DMS79 (cell line): ENCODE measurements at places on chromosomes 16 and 17.

GRCh38 chr16:56931271-56931891 lies 561 bp upstream of the HERPUD1 start:
- DNase-seq: no peak

GRCh38 chr17:45335721-45336120 lies 18.9 kb upstream of the MAP3K14 start:
- no peak for DNase-seq

DNA sequence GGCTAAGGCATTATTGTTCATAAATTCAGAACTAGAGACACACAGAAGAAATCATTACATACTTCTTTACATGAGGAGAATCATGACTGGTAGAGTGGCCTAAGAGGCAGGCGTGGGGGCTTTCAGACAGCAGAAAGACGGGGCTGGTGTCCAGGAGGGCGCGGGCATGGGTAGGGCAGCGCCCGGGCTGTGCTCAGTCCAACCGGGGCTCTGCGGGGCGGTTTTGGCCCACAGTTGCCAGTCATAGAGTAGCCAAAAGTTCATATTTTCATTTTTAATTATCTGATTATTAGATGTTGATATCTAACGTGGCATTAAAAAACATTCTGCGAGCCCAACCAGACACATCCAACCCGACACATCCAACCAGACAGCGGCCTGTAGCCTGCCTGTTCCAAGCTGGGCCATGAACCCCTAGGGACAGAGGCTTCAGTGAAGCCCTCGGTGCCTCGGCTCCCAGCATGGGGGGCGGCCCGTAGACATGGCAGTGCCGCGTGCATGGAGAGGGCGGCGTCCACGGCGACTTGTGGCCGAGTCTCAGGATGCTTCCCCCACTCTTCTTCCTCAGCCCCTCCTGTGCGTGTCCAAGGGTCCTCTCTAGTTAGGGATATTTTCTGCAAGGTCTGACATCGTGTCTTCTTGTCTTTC lies 162.4 kb upstream of the CHMP6 start:
- DNase-seq: no peak

- no peak for DNase-seq
These were observed 42.9 kb downstream of the SYT17 start for GRCh38 chr16:19210968-19211367.

DNA sequence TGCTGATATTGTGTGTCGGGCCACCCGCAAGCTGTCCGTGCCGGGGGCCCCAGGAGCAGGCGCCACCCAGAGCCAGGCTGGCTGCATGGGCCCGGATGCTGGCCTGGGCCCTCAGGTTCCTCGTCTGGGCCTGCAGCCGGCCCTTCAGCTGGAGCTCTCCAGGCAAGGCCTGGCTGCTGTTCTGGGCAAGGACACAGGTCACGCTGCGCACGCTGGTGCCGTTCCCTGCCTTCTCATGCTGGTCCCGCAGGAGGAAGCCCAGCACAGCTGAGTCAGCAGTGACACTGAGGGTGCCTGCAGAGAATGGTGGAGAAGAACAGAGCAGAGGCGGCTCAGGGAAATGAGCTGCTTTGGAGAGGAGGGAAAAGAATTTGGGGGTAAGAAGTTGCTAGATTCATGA lies 79.9 kb downstream of the RMI2 start:
- no peak for DNase-seq

- DNase-seq: peak; percentile 63
These were observed 20.6 kb downstream of the MYL4 start for GRCh38 chr17:47229535-47230443.

GRCh38 chr17:8680466-8681169 lies 50.1 kb upstream of the MYH10 start:
- DNase-seq: no peak

DNA sequence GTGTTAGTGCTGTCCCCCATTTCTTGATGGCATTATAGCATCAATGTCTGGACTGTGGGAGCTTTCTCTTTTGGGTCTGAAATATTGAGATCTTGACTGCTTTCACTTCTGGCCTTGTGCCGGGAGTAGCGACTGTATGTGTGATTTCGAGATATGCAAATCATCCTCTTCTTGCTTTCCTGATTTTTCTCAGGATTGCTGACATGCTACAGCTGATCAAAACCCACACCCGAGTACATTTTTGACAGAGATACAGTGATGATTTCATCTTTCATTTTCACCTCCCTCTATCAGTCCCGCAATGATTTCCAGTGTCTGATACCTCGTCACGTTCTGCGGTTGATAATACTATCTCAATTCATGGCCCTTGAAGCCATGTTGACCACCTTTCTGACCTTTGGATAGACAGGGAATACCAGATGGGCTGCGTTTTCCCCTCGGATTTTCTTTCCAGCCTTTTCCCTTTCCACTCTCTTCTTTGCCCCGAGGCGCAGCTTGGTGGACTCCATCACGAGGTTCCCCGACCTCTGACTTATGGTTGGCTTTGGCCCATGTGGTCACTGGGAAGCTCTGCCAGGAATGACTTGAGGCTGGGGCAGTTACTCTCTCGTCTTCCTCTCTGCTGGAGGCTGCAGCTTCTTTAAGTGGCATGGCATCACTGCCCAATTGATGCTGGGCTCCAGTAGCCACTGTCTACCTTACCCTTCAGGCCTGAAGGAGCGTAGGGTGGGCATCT lies 184.4 kb downstream of the SNX29 start:
- no peak for DNase-seq

DNA sequence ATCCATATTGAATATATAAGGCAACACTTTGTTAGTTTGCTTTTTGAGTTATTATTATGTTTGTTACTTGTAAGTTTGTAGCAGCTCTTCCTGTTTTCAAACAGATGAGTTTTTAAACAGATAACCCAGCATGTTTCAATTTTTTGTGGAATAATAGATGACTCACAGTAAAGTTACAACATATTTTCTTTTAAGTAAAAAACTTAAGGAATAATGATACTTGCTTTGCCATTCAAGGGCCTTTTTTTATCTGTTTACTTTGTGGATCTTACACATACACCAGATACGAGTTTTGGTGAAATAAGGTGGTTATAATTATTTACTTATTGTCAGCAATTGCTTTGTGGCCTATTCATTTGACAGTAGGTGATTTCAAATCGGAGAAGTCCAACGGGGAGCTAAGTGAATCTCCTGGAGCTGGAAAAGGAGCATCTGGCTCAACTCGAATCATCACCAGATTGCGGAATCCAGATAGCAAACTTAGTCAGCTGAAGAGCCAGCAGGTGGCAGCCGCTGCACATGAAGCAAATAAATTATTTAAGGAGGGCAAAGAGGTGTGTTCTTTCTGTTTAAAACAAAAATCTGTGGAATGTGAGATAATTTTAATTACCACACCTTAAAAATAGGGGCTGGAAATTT lies 66.3 kb downstream of the BPTF start:
- no peak for DNase-seq

GRCh38 chr17:38560503-38561318 lies 45.0 kb downstream of the SRCIN1 start:
- no peak for DNase-seq

DNA sequence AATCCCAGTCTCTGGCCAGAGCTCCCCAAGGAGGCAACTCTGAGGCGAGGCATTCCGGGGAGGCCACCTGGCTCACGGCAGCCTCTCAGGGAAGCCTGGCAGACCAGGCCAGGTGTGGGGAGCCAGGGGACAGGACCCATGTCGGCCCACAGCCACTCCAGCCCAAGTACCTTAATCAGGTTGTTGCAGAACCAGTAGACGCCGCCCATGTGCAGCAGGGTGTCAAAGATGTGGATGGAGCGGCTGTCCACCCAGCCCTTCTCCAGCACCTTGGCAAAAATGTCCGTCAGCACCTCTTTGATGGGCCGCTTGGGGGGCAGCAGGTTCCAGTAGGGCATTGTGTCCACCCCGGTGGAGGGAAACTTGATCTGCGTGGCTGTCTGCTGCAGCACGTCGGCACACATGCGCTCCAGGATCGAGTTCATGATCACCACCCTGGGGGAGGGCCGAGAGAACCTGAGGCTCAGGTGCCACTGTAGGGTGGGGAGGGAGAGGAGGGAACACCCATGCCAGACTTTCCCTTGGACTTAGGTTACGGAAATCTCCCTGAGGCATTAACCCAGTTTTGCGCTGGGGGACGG lies 7.8 kb downstream of the CSF3 start:
- peak; percentile 10 for DNase-seq

DNA sequence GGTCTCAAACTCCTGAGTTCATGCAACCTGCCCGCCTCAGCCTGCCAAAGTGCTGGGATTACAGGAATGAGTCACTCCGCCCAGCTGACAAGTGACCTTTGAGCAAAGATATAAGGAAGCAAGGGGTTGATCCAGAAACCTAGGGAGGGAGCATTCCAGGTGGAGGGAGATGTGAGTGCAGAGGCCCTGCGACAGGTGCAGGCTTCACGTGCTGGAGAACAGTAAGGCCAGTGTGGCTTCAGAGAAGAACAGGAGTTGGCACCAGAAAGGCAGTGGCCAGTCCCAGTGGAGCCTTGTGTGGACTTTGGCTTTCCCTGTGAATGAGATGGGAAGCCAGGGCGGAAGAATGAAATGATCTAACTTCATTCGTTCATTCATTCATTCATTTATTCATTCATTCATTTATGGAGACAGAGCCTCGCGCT lies 73.6 kb upstream of the HAS3 start:
- DNase-seq: no peak

- DNase-seq: no peak
These were observed 902.5 kb downstream of the KCNJ2 start for GRCh38 chr17:71071837-71072236.

DNA sequence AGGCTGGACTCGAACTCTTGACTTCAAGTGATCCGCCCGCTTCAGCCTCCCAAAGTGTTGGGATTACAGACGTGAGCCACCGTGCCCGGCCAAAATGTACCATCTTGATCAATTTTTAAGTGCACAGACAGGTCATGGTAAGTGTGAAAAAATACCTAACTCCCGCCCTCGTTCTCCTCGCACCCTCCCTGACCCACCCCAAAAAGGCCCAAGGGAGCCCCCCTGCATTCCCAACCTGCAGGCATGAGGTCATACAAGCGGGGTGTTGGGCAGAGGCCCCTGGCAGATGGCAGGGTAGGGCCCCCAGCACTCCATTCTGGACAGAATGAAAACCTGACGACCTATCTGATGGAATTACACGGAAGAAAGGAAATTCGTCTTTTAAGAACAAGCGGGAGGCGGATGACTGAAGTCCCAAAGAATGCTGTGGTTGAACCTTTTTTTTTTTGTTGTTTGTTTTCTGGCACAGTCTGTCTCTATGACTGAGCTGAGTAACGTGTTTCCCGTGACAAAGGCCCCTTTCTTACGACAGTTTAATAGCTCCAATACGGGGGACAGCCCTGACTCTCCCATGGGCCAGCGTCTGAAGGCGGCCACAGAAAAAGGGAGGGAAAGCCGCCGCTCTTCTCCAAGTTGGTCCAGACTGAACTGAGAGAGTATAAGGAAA lies 376.4 kb downstream of the SLC39A11 start:
- DNase-seq: no peak
